Hepatic stellate cell (primary cell): ENCODE measurements at places on chromosomes 1 and 21.

DNA sequence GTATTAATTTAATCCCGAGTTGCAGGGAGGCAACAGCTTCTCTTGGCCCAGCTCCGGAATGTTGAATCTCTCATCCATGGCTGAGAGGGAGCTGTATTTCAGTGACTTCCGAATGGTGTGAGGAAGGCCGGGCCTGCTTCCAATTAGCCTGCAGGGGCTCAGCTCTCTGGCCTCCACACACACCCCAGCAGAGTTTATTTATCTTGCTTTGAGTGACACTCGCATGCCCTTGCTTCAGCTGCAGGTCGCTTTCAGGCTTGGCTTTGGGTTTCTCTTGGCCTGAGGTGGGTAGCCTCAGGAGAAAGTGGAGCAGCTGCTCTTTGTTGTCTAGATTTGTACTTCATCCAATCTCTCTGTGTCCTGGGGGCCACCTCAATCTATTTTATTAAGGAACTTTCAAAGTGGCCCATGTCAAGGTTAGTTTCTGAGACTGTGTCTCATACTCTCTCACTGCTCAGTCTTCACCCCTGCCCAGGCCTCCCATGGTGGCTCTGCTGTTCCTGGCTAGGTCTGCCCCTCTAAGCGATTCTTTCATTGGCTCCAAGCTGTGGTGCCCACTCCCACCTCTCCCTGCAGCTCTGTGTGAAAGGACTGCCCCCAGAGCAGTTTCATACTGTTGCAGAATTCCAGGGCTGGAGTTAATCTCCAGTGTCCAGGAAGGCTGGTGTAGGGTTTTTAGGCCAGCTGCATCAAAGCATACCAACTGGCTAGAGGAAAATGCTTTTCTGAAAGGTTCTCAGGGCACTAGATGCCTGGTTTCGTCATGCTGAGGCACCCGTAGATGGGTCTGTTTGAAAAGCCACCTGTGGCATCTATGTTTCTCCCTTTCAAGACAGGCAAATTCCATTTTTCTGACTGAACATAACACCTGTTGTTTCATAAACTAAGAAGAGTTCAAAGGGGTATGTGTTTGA is 153.5 kb downstream of the PLXNA2 start:
- peak; percentile 30 for DNase-seq

GRCh38 chr1:63024132-63024531 is 240.2 kb downstream of the ATG4C start:
- no peak for DNase-seq

GRCh38 chr1:42469727-42470126 is 6.6 kb downstream of the CCDC30 start:
- DNase-seq, result no peak

- no peak for DNase-seq
Observed at GRCh38 chr1:30886710-30887428, 21.7 kb downstream of the SDC3 start.

GRCh38 chr1:201250326-201251011 is 32.8 kb upstream of the PKP1 start:
- no peak for DNase-seq

GRCh38 chr1:38026592-38027200 is 14.2 kb downstream of the UTP11 start:
- DNase-seq, result peak; percentile 78

- DNase-seq, result no peak
Observed at GRCh38 chr21:23921670-23922418, 1685.4 kb downstream of the MRPL39 start.

DNA sequence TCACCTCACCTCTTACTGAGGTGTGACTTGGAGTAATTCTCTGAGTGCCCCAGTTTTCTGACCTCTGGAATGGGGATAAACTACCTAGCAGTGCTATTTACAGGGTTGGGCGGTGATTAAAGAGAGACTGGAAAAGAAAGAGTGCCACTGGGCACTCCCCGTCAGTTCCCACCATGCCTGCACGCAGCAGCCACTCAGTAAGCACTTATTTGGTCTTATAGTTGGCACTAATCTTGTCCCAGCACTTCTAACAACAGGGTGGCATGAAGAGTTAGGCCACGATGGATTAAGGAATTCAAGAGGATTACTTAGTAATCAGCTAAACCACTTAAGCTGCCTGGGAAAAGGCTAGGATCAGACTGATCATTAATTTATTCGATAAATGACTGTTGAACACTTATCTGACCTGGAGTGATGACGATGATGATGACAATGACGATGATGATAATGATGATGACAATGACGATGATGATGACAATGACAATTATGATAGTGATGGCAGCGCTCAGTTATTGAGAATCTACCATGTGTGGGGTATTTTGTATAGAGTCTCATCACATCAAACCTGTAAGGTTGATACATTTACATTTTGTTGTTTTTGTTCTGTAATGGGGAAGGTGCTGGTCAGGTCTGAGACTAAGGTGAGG is 5.4 kb downstream of the CITED4 start:
- no peak for DNase-seq

- DNase-seq, result no peak
Observed at GRCh38 chr1:160548183-160548582, 25.1 kb upstream of the SLAMF6 start.

GRCh38 chr21:25400427-25400826 is 206.9 kb downstream of the MRPL39 start:
- no peak for DNase-seq

DNA sequence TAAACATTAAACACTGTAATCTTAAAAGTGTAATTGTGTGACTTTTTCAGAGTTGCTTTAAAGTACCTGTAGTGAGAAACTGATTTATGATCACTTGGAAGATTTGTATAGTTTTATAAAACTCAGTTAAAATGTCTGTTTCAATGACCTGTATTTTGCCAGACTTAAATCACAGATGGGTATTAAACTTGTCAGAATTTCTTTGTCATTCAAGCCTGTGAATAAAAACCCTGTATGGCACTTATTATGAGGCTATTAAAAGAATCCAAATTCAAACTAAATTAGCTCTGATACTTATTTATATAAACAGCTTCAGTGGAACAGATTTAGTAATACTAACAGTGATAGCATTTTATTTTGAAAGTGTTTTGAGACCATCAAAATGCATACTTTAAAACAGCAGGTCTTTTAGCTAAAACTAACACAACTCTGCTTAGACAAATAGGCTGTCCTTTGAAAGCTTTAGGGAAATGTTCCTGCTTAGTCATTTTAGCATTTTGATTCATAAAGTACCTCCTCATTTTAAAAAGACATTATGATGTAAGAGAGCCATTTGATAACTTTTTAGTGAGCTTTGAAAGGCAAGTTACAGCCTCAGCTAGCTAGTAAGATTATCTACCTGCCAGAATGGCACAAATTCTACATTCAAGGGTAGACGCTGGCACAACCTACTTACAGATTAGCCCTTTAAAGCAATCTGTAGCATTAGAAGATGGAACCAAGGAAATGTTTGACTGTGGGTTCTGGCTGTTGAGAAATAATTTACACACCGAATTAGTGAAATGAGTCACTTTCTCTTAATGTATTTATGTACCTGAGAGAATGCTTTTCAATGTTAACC is 9.4 kb downstream of the SOD1 start:
- DNase-seq, result no peak

- no peak for DNase-seq
Observed at GRCh38 chr21:31964692-31965091, 91.9 kb downstream of the HUNK start.

- DNase-seq, result no peak
Observed at GRCh38 chr1:117436513-117436912, 69.3 kb downstream of the MAN1A2 start.

DNA sequence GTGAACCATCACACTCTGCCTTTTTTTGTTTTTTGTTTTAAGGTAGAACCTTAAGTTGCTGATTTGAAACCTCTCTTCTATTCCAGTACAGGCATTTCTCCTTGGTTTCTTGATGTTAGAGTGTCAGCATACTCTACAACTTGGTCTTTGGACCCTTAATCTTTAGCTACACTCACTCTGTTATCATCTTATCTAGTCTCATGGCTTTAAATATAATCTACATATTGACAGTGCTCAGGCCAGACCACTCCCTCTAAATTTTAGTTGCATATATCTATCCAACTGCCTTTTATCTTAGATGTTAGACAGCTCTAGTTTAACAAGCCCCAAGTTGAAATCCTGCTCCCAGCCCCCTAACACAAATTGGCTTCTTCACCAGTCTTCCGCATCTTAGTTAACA is 22.1 kb downstream of the NME7 start:
- no peak for DNase-seq

- no peak for DNase-seq
Observed at GRCh38 chr1:219639876-219640577, 27.1 kb upstream of the ZC3H11B start.

DNA sequence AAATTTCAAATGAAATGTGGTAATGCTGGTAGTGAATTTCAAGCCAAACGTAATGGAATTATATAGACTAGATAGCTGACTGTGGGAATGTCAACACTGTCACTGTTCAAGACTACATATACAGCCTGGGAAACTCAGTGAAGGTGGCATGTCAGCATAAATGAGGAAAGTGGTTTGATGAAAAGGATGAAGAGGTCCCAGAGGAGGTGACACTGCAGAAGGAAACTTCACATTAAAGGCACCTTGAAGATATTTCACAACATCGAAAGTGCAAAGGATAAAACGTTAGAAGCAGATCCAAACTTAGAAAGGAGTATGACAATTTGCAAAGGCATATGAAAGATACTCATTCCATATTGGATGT is 25.7 kb downstream of the MAPKAPK2 start:
- no peak for DNase-seq

DNA sequence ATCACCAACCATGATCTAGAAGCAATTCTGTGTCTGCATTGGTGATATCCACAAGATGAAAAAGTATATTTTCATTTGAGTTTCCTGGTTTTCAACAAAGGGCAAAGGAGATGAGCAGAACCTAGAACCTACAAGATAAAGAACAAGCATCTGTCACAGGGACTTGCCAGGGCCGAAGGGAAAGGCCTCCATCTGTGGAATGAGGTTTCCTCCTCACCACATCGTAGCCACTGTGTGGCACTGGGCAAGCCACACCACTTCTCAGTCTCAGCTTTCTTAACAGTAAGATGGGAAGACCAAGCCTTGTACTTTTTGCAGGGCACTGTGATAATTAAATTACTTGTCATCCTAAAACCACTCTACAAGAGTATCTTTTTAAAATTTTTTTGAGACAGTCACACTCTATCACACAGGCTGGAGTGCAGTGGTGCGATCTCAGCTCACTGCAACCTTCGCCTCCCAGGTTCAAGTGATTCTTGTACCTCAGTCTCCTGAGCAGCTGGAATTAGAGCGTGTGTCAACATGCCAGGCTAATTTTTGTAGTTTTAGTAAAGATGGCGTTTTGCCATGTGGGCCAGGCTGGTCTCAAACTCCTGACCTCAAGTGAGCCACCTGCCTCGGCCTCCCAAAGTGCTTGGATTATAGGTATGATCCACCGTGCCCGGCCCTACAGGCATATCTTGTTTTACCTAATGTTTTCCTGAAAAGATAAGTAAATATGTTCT is 45.8 kb downstream of the ARHGEF11 start:
- no peak for DNase-seq

DNA sequence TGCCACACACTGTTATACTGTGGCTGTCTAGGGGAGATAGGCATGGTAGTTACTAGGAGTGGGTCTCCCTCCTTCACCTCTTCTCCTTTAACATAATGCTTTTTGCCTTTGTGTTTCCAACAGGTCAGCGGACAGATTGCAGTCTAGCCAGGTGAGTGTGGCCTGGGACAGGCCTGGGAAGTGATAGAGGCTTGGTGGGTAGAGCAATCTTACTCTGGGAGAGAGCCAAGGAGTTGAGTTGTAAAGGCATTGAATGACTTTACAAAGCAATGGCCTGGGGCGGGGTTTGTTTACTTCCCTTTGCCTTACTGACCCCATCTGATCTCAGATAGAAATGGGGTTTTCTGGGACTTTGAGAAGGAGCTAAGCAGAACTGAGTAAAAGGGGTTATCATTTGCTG is 51.0 kb upstream of the IKBKE start:
- DNase-seq, result no peak

DNA sequence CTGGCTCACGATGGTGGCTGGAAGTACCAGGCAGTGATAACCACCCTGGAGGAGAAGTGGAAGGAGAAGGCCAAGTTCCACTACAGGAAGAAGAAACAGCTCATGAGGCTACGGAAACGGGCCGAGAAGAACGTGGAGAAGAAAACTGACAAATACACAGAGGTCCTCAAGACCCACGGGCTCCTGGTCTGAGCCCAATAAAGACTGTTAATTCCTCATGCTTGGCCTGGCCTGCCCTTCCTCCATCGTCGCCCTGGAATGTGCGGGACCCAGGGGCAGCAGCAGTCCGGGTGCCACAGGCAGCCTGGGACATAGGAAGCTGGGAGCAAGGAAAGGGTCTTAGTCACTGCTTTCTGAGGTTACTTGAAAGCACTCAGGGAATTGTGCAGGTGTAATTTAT is 10.8 kb downstream of the IL24 start:
- DNase-seq, result no peak

- DNase-seq, result no peak
Observed at GRCh38 chr1:199226163-199226562, 587.3 kb downstream of the PTPRC start.

- DNase-seq, result peak; percentile 99
Observed at GRCh38 chr1:37807555-37808368, at the start of the genes C1orf122 and YRDC. Gene C1orf122, plus strand, starts transcription at chr1:37807790. Its CDS starts 615 bp downstream, at chr1:37808405. Gene YRDC, minus strand, starts transcription at chr1:37808208. Its CDS starts 28 bp downstream, at chr1:37808180.

DNA sequence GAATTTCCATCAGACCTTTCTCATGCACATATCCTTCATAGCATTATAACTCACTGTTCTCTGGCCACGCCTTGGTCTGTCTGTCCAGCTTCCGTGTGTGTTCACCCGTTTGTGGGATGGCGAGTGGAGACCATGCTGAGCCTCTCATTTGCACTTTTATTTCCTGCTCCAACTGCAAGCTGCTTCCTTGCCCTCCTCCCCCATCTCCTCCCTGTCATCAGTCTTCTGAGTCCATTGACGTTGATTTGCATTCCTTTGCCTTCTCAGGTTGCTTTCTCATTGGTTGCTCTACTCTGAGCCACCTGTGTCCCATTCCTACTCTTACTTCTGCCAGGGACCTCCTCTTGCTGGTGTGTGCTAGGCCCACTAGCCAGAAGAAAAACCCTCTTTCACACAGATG is 146.4 kb downstream of the NOS1AP start:
- DNase-seq, result no peak

DNA sequence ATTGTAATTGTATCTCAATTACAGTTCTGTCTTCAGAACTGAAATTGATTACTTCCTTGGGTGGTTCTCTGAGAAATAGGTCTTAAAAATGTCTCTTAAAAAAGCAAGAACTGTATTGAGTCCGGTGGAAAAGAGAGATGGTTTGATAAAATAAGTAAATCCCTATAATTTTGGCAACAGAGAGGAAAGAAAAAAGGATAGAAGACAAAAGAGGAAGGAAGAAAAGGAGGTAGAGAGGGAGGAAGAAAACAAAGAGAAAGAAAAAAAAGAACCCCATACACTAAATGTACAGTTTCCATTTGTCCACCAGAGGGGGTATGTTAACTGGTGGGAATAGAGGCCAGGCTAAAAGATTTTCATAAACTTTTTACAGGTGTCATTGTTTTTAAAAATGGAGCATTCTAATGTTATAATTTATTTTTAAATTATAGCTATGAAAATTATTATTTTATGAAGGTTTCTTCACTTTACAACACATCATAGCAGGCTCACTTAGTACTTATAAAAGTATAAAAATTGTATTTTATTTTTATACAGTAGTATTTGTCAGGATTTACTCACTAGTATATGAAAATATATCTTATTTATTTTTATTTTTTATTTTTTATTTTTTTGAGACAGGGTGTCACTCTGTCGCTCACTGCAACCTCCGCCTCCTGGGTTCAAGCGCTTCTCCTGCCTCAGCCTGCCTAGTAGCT is 2.1 kb upstream of the UBE2T start:
- DNase-seq, result peak; percentile 32

GRCh38 chr1:183792300-183792699 is 12.6 kb upstream of the RGL1 start:
- DNase-seq, result no peak

GRCh38 chr1:167524651-167525050 is 6.3 kb upstream of the CD247 start:
- no peak for DNase-seq
